ENCODE measurements at places on chromosomes 5 and 9. TPM values are rescaled to one million over a fixed set of nuclear protein-coding genes. Genes with fewer than 3 reads are reported as not detected.

GRCh38 chr5:180197016-180197702, 11.9 kb downstream of the RASGEF1C start:
- no peaks in the 10 kb centered on the region for H3K4me1 ChIP-seq
- no peak overlapping the region for H3K27ac ChIP-seq
- no peak overlapping the region for H3K4me3 ChIP-seq
- no peaks in the 10 kb centered on the region for H3K27me3 ChIP-seq
- no peak for DNase-seq
- no peaks in the 10 kb centered on the region for H3K36me3 ChIP-seq

DNA sequence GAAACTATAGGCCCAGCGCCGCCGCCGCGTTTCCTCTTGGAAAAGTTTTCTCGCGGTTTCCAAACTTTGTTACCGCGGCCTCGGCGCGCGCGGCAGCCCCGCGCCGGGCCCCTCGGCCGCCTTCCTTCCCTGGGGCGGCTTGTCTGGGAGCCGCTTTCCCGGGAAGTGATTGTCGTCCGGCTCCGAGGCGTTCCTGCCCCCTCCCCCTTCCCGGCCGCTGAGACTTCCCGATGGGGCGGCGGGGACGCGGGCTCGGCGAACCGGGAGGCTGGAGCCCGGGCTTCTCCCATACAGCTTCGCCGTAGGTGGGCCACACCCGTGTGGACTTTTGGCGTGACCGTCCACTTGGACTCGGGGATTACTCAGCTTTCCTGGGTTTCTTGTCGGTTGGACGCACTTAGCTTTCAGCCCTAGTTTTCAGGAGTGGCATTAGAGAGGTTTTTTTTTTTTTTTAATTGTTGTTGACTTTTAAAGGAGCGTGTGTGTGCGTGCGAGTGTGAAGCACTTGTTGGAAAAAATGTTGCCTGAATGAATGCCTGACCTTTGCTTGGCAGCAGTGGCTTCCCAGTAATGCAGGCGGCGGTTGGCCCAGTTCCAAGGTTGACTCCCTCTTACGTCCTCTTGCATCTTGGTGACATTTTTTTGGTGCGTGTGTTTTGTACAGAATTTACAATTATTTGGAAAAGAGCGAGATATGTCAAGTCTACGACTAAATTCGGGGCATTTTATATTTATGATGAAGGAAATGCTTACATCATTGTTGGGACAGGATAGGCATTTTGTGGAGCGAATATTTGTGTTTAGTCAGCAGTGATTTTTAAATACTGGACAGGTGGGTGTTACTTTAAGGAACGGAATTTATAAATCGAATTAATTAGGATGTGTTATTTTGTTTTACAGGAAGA, 821 bp downstream of the CTNNA1 start:
- H3K27me3 ChIP-seq: peaks cover 17% of the 10 kb centered on the region
- H3K36me3 ChIP-seq: peaks cover 30% of the 10 kb centered on the region
- H3K27ac ChIP-seq: peak overlapping the region; percentile 93
- peak overlapping the region; percentile 96 for H3K4me3 ChIP-seq
- H3K4me1 ChIP-seq: peaks cover 29% of the 10 kb centered on the region

- no peaks in the 10 kb centered on the region for H3K27me3 ChIP-seq
- no peaks in the 10 kb centered on the region for H3K36me3 ChIP-seq
- no peak for DNase-seq
- H3K27ac ChIP-seq: no peak overlapping the region
- H3K4me1 ChIP-seq: no peaks in the 10 kb centered on the region
Measured at GRCh38 chr5:40041452-40041851, 616.7 kb upstream of the DAB2 start.

The SLCO6A1 gene
- total RNA-seq: 0.51 TPM

DNA sequence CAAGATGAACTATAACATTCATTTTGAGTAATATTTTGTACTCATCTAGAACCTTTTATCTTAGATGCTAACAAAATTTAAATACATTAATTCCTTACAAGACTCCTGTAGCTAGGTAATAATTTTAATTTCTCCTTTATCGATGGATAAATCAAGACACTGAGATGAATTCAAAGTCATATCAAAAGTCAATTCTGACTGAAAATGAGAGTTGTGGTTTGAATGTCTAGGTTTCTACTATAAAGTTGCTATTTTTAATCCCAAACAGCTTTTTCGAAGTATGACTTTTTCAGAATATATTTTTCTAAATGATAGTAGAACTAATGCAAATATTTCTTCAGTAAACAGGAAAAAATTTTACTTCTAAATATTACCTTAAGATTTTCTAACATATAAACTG, 491.7 kb upstream of the FAM174A start:
- no peak overlapping the region for H3K4me3 ChIP-seq
- H3K4me1 ChIP-seq: no peaks in the 10 kb centered on the region
- H3K36me3 ChIP-seq: no peaks in the 10 kb centered on the region
- H3K27ac ChIP-seq: no peak overlapping the region
- no peaks in the 10 kb centered on the region for H3K27me3 ChIP-seq

DNA sequence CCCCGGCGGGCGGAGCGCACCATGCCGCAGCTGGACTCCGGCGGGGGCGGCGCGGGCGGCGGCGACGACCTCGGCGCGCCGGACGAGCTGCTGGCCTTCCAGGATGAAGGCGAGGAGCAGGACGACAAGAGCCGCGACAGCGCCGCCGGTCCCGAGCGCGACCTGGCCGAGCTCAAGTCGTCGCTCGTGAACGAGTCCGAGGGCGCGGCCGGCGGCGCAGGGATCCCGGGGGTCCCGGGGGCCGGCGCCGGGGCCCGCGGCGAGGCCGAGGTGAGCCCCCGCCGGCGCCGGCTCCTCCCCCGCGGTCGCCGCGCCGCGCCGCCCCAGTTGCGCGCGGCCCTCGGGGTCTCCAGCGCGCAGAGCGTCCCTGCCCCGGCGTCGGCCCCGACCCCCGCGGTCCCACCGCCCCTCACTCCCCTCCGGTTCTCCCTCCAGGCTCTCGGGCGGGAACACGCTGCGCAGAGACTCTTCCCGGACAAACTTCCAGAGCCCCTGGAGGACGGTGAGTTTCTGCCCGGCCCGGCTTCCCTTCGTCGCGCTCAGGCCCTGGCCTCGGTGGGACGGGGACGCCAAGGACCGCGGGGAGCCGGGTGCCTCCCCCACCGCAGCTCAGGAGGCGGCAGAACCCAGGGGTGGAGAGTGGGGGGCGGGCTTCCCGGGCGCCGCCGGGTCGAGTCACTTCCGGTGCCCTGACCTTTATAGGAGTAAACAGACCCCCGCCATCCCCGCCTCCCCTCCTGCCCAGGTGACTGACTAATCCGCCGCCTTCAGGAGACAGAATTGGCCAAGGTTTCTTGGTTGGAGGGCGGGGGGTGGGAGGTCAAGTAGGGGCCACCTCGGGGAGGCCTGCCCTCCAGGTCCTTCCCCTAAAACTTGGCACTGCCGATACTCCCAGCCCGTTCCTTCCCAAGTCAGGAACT, 665 bp downstream of the TCF7 start:
- H3K27ac ChIP-seq: no peak overlapping the region
- H3K27me3 ChIP-seq: peaks cover 10% of the 10 kb centered on the region
- peaks cover 4% of the 10 kb centered on the region for H3K36me3 ChIP-seq
- peaks cover 16% of the 10 kb centered on the region for H3K4me1 ChIP-seq

DNA sequence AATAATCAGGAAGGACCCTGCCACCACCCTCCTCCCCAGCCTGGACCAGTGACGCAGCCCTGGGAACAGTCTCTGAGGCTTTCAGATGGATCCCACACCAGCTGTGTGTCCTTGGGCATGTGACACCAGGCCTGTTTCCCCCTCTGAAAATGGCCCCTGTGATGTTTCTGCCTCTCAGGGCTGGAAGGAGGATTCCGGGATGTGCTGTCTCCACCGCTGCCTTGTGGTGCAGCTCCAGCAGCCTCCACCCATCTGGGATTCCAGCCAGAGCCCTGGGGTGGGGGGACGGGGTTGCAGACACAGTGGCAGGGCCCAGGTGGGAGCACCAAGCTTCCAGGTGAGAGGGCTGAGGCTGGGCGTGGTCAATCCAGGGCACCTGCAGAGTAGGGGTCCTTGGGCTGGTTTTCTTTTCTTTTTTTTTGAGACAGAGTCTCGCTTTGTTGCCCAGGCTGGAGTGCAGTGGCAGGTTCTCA, 179.7 kb upstream of the IER5L start:
- H3K4me1 ChIP-seq: peaks cover 9% of the 10 kb centered on the region
- no peak for DNase-seq
- H3K4me3 ChIP-seq: no peak overlapping the region
- no peak overlapping the region for H3K27ac ChIP-seq
- H3K36me3 ChIP-seq: peaks cover 3% of the 10 kb centered on the region
- peaks cover 10% of the 10 kb centered on the region for H3K27me3 ChIP-seq

DNA sequence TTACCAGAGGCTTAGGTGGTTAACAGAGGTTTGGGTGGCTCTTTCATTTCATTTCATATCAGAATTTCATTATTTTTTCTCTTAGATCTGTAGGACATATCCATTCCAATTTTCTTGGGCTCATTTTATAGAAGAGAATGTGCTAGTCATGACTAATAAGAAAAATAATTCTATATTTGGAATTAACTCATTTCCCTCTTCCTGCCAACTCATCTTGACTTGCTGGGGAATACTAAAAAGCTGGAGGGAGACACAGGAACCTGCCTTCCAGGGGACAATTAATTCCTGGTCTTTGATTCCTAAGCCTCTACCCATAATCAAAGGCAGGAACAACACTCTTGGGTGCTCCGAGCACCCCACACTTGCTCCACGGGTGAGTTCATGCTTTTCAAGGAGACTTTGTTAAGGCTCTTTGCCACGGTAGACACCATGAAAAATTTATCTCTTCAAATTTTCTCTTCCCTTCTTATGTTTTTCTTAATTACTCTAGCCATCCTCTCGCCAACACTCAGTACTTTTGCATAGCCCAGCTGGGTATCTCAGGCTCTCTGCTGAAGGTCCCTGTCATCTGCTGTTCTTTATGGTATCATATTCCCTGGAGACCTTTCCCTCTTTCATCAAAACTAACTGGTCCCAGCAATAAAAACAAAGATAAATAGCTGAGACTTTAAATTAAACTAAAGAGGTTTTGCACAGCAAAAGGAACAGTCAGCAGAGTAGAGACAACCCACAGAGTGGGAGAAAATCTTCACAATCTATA, 273.9 kb downstream of the NPR3 start:
- no peak for DNase-seq
- H3K4me3 ChIP-seq: no peak overlapping the region
- no peak overlapping the region for H3K27ac ChIP-seq
- H3K4me1 ChIP-seq: no peaks in the 10 kb centered on the region
- no peaks in the 10 kb centered on the region for H3K36me3 ChIP-seq

DNA sequence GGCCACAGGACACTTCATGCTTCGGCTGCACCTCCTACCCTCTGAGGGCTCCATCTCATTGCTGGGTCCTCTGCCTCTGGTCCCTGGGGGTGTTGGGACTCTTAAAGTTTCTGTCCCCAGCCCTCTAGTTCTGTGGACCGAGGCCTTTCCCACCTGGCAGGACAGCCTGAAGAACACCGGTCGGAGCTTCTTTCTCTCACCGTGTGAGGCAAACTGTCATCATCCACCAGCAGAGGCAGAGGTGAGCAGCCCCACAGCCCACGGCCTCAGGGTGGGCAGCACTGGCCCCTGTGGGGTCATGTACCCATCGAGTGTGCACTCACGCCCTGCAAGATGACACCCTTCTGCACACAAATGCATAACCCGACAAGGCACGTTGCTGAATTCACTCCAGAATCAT, 49.9 kb downstream of the IRX2 start:
- H3K36me3 ChIP-seq: no peaks in the 10 kb centered on the region
- H3K4me3 ChIP-seq: no peak overlapping the region
- no peak overlapping the region for H3K27ac ChIP-seq
- peaks cover 7% of the 10 kb centered on the region for H3K27me3 ChIP-seq
- no peaks in the 10 kb centered on the region for H3K4me1 ChIP-seq

The LRRC19 gene
- total RNA-seq: not detected

GRCh38 chr5:77774981-77775789, 954 bp downstream of the TBCA start:
- peak overlapping the region; percentile 93 for H3K27ac ChIP-seq
- peaks cover 4% of the 10 kb centered on the region for H3K36me3 ChIP-seq
- peaks cover 30% of the 10 kb centered on the region for H3K4me1 ChIP-seq
- H3K4me3 ChIP-seq: peak overlapping the region; percentile 96
- DNase-seq: no peak

The PDGFRB gene
- 23.7 TPM for total RNA-seq

DNA sequence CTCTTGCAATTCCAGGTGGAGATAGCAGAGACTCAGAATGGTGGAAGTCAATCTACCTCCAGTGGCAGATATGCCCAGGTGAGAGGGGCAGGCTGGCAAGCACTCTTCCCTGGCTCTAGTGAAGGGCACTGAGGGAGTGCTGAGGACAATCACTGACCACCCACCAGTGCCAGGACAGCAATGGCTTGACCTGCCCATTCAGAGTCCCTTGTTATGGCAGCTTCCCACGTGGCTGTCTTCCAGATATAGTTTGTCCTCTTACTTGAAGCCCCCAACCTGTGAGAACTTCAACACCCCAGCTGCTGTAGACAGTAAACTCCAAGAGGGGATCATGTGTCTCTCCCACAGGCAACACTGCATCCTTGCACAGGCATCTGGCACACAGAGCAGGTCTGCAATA, 104.7 kb downstream of the LHFPL2 start:
- peaks cover 13% of the 10 kb centered on the region for H3K36me3 ChIP-seq
- H3K4me1 ChIP-seq: peaks cover 27% of the 10 kb centered on the region
- H3K27ac ChIP-seq: no peak overlapping the region
- H3K4me3 ChIP-seq: no peak overlapping the region
- no peaks in the 10 kb centered on the region for H3K27me3 ChIP-seq

- peaks cover 3% of the 10 kb centered on the region for H3K4me1 ChIP-seq
- peaks cover 8% of the 10 kb centered on the region for H3K27me3 ChIP-seq
Measured at GRCh38 chr9:36874921-36875320, 159.1 kb downstream of the PAX5 start.

The CREBRF gene
- total RNA-seq: 19.9 TPM

- no peaks in the 10 kb centered on the region for H3K27me3 ChIP-seq
- H3K27ac ChIP-seq: no peak overlapping the region
Measured at GRCh38 chr9:116587919-116588318, 99.2 kb upstream of the TRIM32 start.

GRCh38 chr5:76460104-76460503, 57.0 kb downstream of the IQGAP2 start:
- no peak for DNase-seq
- H3K27me3 ChIP-seq: peaks cover 3% of the 10 kb centered on the region
- H3K4me1 ChIP-seq: peaks cover 22% of the 10 kb centered on the region
- peak overlapping the region; percentile 52 for H3K4me3 ChIP-seq

GRCh38 chr5:57324861-57325260, 151.0 kb downstream of the GPBP1 start:
- H3K36me3 ChIP-seq: no peaks in the 10 kb centered on the region
- H3K4me1 ChIP-seq: peaks cover 8% of the 10 kb centered on the region
- H3K27ac ChIP-seq: no peak overlapping the region
- no peak overlapping the region for H3K4me3 ChIP-seq
- no peak for DNase-seq
- H3K27me3 ChIP-seq: peaks cover 3% of the 10 kb centered on the region

GRCh38 chr9:136657974-136658848, 4.5 kb upstream of the EGFL7 start:
- H3K36me3 ChIP-seq: peaks cover 6% of the 10 kb centered on the region
- H3K27ac ChIP-seq: peak overlapping the region; percentile 94
- peaks cover 10% of the 10 kb centered on the region for H3K27me3 ChIP-seq
- peak overlapping the region; percentile 74 for H3K4me3 ChIP-seq
- DNase-seq: no peak

- H3K27ac ChIP-seq: no peak overlapping the region
- no peak for DNase-seq
- H3K36me3 ChIP-seq: no peaks in the 10 kb centered on the region
- H3K4me3 ChIP-seq: no peak overlapping the region
Measured at GRCh38 chr5:119398727-119399466, 43.1 kb downstream of the TNFAIP8 start.

The SPOCK1 gene
- 8.7 TPM for total RNA-seq

All from endothelial cell (in vitro differentiated cells).